NCI-H774 (cell line): ENCODE measurements at places on chromosomes 5 and 9.

DNA sequence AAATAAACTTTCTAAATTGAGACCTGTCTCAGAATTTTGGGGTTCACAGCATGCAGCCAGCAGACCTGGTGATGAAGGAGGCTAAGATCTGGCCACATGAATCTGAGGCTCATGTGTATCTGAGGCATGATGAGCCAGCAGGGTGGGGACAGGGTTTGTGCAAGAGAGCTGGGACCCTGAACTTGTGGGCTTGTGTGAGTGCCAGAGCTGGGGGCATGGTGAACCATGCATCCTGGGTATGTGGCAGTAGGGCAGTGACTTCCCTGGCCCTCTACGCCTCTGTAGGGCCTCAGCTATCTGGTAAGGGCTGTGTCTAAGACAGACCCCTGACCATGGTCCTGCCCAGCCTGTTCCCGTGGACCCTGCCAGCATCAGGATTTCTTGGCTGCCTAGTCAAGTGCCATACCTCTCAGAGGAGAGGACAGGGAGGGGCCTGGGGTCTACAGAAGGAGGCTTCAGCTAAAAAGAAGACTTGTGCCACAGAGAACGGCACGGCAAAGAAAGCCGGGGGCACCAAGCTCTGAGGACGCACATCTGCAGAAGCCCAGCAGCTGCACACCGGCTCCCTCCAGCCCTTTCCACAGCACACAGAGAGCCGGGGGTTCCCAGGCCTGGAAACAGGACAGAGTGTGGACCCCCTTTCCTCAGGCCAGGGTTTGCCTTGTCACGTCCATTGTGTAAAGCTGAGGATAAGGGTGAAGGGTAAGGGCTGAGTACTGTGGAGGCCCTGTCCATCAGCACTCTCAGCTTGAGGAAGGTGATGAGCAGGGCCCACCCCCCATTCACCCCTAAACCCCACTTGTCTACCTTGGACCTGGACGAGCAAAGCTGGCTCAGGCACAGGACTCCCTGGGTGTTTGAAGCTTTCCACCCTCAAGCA, 130.1 kb downstream of the MRPL36 start:
- DNase-seq, result no peak

GRCh38 chr9:86043999-86044398, 55.4 kb downstream of the GOLM1 start:
- DNase-seq, result no peak

DNA sequence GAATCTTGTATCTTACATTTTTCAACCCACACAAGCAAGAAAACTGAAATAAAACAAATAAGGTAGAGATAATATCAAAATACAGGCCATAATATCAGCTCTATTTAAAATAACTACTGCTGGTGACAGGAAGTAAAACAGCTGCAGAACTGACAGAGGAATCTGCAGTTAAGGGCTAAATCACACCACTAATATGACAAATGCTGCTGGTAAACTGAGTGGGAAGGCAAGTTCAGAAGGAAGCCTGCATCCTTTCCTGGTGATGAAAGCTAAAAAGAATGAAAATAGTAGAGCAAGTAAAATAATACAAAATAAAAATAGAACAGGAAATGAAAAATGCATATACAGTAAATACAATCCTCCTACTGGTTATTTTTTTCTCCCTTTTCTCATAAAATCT, 1293.7 kb upstream of the C9orf72 start:
- no peak for DNase-seq

DNA sequence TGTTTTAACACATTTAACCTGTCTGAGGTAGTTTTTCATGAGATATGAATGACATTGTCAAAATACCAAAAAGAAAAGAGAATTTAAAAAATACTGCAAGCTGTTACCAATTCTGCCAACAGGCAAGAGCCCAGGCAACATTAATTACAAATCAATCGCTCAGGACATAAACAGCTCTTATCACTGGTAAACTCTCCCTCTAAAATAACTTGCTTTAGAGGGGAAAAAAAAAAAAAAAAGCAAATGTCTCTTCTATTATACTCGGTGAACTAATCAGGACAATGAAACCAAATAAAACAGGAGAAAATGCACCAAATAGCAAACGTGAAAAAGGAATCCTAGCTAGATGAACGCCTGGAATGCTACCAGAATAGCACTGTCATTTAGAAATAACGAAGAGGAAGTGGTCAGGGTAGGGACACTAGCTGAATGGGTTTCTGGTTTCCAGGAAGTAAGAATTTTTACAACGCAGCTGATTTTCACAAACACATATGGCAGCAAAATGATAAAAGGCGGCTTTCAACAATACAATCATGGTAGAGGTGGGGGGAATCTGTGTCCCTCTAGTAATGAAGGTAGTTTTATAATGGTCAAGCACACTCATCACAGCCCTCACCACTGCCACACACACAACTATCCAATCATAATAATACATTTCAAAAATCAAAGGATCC, 94.9 kb downstream of the DENND1A start:
- DNase-seq, result peak; percentile 8

- no peak for DNase-seq
Observed at GRCh38 chr5:52844885-52845284, 57.2 kb downstream of the ITGA1 start.

- no peak for DNase-seq
Observed at GRCh38 chr9:114117614-114117995, 18.5 kb upstream of the KIF12 start.

DNA sequence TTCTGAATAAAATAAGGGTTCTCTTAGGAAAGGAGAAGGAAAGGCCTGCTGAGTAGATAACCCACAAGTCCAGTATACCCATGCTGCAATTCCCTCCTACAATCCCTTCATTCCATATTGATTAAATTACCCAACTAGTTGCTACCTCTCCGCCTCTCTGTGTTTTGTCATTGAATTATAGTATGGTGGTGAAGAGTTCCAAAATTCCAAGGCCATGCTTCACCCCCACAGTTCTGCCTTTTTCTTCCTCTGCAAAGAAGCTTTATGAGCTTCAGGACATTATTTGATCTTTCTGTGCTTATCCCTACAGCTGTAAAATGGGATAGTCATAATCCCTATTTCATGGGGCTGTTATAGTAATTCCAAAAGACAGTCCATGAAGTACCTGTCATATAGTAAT, 215.6 kb downstream of the ACTL7B start:
- DNase-seq, result no peak
